T-helper 1 cell (primary cell): ENCODE measurements at places on chromosomes 4 and X.

DNA sequence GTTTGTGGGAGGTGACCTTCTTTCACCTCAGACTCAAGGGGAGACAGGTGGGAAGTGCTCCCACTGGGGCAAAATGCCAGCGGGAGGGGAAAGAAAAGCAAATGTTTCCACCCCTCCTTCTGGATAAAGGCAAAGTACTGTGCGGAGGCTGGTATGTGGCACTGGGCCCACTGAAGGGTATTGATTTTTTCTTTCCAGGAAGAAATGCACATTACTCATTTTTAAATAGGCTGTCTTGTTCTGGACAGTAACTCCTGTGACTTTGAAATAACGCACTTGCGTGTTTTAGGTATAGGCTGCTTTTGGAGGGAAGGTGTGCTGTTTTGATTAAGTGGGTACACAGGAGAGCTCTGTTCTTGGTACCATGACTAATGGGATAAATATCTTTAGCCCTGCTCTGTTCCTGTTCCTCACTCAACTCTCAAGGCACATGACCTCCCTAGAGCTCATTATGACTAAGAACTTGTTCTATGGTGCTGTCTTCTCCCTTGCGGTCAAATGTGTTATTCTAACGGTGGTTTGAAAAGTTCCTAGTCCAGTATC is 40.7 kb upstream of the MBTPS2 start:
- no peak for DNase-seq

DNA sequence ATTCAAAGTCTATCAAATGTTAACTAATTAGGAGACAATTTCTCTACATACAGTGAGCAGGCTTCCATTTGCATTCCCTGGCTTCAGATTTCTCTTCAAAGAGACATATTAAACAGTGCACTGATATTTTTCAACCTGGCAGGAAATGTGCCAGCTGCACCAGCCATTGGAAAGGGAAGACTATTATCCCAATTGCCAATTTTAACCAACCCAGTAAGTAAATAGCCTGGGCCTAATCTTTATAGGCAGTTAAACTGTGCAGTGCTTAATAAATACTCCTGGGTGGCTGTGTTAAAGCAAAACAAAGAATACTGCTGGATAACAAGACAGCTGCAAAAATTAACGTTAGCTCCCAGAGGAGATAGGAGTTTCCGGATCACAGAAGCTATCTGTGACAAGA is 111.9 kb upstream of the GALNT7 start:
- no peak for DNase-seq

GRCh38 chr4:138949866-138950265 is 65.7 kb upstream of the NOCT start:
- no peak for DNase-seq

- DNase-seq, result no peak
These were observed 20.7 kb downstream of the SYNPO2 start for GRCh38 chr4:118909173-118909956.

GRCh38 chrX:16771483-16772398 is 14.5 kb upstream of the TXLNG start:
- no peak for DNase-seq

GRCh38 chrX:72201836-72202536 is 20.4 kb downstream of the PIN4 start:
- DNase-seq, result no peak

GRCh38 chr4:98566361-98567008 is 91.9 kb downstream of the TSPAN5 start:
- no peak for DNase-seq

DNA sequence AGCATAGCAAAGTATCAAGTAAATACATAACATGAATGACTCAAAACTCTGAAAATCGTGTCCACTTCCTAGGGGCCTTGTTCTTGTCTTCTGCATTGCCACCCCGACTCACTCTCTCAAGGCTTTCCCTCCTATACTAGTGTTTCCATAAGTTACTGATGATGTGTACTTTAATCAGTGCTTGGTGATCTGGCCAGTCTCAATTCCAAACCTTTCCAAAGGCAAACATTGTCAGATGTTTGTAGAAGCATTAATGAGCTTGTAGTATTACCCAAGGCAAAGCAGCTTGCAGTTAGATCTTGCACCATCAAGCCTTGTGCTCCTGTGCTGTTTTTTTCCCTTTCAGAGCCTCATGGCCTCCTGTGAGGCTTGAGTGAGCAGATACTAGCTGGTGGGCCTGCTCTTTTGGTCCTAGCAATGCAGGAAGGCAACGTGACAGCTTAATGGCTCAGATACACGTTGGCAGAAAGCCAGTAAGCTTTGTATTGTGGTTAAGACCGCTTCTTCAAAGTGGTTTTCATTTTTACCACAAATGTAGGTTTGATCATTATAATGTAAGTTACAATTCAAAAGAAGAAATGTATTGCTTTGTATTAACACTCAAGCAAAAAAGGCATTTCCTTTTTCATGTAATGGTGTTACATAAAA is 51.8 kb downstream of the RBPJ start:
- DNase-seq, result no peak

DNA sequence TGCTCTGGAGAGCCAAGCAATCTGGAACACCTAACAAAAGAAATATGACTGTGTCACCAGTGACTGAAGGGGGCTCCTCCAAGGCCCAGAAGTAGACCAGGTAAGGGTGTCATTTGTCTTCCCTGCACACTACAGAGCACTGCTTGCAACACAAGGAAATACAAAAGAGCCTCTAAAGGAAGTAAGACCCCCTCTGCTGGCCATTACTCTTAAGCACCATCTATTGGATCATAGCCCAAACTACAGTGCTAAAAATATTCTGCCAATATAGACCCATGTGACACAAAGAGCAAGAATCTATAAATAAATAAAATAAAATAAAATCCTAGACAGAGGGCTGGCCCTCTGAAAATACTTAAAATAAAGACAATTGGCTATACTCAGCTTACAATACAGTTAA is 528.7 kb downstream of the TMA16 start:
- DNase-seq, result no peak

DNA sequence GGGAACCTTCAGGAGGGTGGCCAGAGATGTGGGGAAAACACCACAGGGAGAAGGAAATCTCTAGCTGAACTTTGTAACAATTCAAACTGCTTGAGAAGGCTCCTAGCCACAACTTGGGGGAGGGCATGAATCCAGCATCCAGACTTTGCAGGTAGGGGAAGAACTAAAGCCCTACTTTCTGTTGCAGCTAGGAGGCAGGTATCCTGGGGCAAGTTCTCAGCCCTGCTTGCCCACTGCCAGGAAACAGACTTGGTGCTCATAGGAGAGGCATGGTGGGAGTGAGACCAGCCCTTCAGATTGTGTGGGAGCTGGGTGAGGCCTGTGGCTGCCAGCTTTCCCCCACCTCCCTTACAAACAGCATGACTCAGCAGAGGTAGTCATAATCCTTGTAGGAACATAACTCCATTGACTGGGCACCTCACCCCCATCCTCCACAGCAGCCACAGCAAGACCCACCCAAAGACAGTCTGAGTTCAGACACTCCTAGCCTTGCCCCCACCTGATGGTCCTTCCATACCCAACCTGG is 209.5 kb upstream of the CPEB2 start:
- DNase-seq, result no peak

- no peak for DNase-seq
These were observed 88.4 kb downstream of the ZXDA start for GRCh38 chrX:57821703-57822387.

GRCh38 chr4:96354036-96354712 is 514.3 kb downstream of the PDHA2 start:
- no peak for DNase-seq

DNA sequence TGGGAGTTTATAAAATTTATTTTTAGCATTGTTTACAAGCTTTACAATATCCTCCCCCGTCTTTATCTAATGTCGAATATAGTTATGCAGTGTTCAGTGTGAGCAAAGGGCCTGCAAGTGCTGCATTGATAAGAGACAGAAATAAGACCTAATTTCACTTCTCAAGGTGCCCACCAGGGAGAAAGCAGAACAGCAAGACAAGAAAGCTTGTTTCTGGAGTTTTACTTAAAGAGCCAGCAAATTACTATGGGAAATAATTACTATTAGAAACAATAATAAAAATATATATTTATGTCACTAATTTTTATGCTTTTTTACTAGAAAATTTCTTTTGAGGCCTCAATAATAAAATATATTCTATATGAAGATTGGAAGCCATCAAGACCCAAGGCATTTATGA is 2677.7 kb downstream of the ARAP2 start:
- DNase-seq, result no peak

DNA sequence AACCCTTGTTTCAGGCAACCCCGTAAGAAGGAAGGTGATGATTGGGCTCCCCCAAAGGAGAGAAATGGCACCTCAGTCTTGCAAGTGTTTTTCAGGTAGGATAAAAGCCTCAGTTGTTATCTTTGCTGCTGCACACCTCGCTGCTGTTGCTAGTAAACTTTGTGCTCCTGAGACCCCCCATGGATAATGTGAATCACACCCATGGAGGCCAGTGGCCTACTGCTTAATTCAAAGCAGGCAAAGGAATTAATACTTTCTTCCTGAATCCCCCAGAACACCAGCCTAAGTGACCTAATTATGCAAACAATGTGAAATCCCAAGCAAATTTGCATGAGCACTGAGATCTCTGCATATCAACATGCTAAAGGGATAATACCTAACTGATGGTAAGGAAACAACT is 337.5 kb downstream of the GRIA2 start:
- no peak for DNase-seq

GRCh38 chrX:48511560-48511959 is 2.8 kb downstream of the PORCN start:
- DNase-seq, result no peak

- DNase-seq, result no peak
These were observed 34.2 kb upstream of the C1GALT1C1 start for GRCh38 chrX:120664081-120664480.

DNA sequence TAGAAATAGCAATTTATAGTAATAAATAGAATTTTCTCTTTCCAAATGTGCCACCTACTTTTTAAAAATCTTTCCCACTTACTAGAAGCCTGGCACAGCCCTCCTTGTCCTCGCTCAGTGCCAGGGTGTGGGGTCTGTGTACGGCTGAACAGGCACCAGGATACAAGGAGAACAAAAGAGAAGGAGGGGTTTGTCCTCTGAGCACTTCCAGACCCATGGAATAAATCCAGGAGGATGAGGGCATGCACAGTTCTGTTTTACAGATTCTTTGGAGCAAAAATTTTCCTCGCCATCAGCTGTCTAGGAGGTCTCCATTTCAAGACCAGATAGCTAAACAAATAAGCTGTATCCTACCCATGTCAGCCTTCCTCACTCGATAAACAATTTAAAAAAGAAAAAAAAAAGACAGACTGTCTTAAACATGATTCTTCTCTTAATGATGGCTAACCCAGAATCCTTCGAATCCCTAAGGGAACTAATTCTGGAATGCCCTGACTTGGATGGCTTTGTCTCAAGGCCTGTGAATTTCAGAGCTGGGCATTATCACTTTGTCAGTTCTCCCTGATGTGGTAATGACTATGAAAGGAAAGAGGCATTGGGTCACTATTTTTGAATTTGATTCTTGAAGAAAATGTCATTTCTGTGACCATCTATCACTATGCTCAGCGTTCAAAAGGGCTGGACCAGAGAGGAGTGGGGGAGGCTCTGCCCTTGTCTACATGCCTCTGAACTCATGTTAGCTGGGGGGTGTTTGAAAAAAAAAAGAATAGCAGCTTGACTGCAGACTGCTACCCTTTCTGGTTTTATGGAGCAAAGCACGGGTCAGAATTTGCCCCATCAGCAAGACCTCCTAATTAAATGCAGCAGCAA is 151.0 kb downstream of the DCTD start:
- DNase-seq, result no peak

GRCh38 chrX:45889471-45889870 is 655.8 kb downstream of the ZNF674 start:
- no peak for DNase-seq

DNA sequence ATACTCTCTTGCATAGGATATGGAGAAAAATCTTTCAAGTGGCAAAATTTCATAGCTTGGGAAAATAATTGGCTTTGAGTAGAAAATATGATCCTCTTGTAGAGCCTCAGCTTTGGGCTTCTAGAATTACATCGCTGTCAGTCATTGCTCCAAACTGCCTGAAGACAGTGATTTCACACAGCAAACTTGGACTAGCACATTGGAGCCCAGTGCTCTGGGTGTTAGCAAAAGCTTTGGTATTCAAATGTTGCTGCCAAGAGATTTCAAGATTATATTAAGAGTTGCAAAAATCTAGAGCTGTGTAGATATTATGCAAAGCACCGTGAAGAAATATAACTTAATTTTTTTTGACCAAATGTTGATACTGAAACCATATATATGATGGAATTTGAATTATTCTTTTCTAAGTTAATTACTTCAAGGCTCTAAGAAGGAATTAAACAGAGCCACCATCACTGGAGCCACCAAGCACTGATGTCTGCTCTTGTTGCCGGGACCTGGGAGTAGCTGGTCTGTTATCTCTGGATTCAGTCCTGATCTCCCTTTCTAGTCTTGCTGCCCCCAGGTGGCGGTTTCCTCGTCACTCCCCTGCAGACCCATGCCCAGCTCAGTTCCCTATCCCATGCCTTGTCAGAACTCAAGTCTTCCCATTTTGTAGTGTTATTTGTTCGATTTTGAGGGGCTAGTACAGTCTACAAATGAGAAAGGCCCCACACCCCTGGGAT is 260.7 kb upstream of the SFRP2 start:
- no peak for DNase-seq

GRCh38 chr4:72975488-72975784 is 94.1 kb downstream of the COX18 start:
- no peak for DNase-seq

- DNase-seq, result no peak
These were observed 54.7 kb downstream of the RBPJ start for GRCh38 chr4:26375551-26375950.

DNA sequence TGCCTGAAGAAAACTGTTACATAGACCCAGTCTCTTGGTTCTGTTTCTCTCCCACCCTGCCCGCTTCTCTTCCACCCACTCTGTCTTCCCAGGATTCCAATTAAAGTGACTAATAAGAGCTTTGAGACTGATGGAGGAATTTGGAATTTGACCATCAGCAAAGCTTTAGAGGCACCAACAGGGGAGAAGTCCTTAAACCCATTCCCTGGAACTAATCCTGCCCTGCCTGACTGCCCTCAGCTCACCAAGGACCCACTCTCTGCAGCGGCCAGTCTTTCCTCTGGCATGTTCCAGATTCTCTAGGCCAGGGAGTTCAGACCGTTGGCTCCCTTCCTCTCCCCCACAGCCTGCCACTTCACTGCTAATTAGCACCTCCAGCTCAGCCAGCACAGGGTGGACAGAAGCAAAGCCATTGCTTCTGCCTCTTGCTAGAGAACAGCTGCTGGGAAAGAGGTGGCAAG is 23.9 kb downstream of the SCD5 start:
- DNase-seq, result no peak

- DNase-seq, result no peak
These were observed 136.7 kb downstream of the PARM1 start for GRCh38 chr4:75069493-75070074.

- no peak for DNase-seq
These were observed 24.4 kb upstream of the TAB3 start for GRCh38 chrX:30913492-30913891.

DNA sequence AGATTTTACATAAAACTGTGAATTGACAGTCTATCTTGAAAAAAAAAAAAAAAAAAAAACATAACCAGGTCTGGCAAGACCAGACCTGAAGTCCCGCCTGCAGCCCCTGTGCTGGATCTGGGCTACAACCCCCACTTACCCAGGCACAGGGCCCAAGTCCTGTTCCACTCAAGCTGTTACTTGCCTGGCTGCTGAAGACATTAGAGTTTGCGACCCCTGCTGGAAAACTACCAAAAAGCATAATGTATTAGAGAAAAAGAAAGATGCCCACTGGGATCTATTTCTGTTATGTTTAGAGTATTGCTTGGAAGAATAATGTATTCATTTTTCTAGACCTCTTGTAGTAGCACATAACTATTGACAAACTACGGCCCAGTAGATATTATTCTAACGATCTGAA is 4.7 kb downstream of the HS3ST1 start:
- DNase-seq, result no peak
